ENCODE measurements at places on chromosomes 6 and 20. TPM values are rescaled to one million over a fixed set of nuclear protein-coding genes. Genes with fewer than 3 reads are reported as not detected.
A peak's percentile ranks its signal among the peaks of the same experiment; 100 is the strongest.

- DNase-seq: no peak
Measured at GRCh38 chr6:9039258-9039657, 603.9 kb upstream of the SLC35B3 start.

- no peak for DNase-seq
Measured at GRCh38 chr20:51579137-51579536, 36.6 kb upstream of the NFATC2 start.

DNA sequence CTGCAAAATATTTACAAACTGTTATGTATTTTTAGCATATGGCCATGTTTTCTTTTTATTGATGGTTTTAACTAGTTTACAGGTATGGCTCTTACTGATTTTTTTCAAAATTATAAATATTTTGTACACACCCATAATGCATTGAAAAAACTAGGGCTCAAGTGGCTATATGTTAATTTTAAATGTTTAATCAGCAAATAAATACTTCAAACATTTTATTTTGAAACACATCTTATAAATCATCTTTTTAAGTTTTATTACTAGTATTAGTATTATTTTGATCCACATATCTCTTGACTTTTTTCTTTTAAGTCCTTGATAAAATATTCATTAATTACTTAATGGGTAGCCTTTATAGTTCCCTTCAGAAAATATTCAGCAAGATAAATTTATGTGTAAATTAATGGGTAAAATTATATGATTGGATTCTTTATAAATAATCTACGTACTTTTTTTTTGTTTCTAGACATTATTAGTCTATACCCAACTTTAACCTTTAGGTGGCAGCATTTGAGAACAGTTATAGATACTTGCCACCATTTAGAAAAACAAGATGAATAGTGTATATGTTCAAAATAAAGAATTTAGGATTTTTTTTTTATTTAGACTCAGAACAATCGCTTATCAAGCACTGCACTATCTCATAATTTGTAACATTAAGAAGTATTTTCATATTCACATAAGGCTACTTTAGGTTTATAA is 241.9 kb downstream of the ADGRB3 start:
- no peak for DNase-seq

GRCh38 chr6:158467923-158468322 is 92.0 kb upstream of the TMEM181 start:
- no peak for DNase-seq

- DNase-seq: no peak
Measured at GRCh38 chr6:108363113-108363512, 68.3 kb downstream of the AFG1L start.

GRCh38 chr6:109311471-109311870 is 70.8 kb downstream of the CD164 start:
- DNase-seq: peak; percentile 68

DNA sequence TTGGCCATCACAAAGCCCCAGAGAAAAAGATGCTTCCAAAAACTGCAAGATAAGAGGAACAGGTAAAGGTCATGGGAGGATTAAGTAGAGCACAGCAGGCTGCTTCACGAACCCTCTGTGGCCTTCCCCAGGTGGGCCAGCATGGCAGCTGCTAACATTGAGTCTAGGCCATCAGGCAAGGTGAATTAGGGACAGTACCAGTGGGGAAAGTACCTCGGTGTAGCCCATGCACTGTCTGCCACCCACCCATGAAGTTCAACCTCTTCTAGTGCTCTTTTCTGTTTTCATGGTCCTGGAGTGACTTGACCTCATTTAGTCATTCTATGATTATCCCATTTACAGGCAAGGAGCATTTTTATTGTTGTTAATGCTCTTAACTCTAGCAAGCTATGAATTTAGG is 108.6 kb upstream of the DUSP22 start:
- no peak for DNase-seq

DNA sequence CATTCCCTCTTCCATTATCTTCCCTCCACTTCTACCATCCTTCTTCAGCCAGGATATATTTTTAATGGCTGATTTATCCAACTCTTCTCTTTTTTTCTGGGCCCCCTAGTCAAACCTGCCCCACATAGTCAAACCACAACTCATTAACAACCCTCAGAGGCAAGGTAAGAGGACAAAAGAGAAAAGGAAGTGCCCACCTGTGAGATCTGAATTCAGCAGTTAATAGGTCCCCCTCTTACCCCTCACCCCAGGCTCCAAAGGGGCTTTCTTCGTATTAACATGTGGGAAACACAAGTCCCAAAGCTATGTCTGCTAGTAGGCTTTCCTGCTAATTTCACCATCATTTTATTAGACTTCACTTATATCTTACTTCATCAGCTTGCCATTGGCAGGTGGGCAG is 44.1 kb upstream of the TSPYL1 start:
- DNase-seq: no peak

- no peak for DNase-seq
Measured at GRCh38 chr6:165183071-165183470, 126.3 kb downstream of the C6orf118 start.

- no peak for DNase-seq
Measured at GRCh38 chr20:37298190-37298939, 8.9 kb downstream of the MANBAL start.

GRCh38 chr6:106063448-106063850 is 22.7 kb upstream of the PRDM1 start:
- no peak for DNase-seq

DNA sequence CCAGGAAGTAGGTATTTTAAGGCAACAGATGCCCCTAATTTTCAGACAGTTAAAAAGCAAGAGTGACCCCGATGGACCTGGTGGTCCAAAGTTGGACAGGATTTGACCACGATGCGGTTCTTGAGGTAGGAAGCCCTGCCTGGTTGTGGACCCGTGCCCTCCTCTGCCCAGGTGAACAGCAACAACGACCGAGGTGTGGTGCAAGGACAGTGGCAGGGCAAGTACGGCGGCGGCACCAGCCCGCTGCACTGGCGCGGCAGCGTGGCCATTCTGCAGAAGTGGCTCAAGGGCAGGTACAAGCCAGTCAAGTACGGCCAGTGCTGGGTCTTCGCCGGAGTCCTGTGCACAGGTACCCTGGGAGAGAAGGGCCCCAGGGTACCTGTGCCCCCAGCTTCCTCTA is 18.7 kb downstream of the TGM6 start:
- DNase-seq: no peak

- DNase-seq: no peak
Measured at GRCh38 chr6:46876126-46876525, 45.6 kb downstream of the ADGRF5 start.

GRCh38 chr6:169249057-169249456 is 4.6 kb downstream of the THBS2 start:
- no peak for DNase-seq

GRCh38 chr6:37174515-37175331 is 4.8 kb downstream of the PIM1 start:
- no peak for DNase-seq

DNA sequence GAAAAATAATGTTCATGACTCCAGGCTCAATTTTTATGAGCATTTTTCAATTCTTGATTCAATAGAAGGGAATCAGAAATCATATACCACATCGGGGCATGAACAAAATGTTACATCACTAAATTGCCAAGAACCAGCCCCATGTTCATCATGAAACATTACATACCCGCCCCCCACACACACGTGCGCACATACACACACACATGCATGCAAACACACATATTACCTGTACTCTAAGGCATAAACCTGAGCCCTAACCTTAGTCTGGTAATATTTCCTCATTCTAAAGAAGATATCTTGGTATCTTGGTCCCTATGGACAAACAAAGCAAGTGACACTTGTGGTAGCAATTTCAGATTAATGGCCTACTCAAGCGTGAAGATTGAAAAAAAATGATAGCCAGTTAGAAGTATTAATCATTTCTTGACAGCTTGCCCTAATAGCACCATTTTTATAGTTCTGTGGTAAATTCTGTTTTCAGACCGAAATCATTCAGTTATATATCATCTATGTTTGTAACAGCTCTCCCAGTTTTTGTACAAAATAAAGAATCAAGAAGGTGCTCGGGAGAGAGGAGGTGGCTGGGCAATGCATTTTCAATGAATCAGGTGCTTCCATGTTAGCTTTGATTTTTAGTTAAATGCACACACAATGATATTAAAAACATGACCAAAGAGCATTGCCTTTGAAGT is 95.4 kb upstream of the DOK5 start:
- no peak for DNase-seq

- DNase-seq: no peak
Measured at GRCh38 chr20:47785311-47785853, at the start of gene SULF2. Gene SULF2 (minus strand): TSS chr20:47785481. CDS start chr20:47757363, 28,118 bp downstream.

The KCNQ2 gene
- total RNA-seq: not detected

The PPIL6 gene
- total RNA-seq: 1.2 TPM

The UBD gene
- total RNA-seq: 11.6 TPM

The GRIK2 gene
- total RNA-seq: 16.2 TPM

The SLPI gene
- 134 TPM for total RNA-seq

The SLC35F1 gene
- total RNA-seq: 12.7 TPM

The RFX6 gene
- not detected for total RNA-seq

The OLIG3 gene
- total RNA-seq: not detected

The OR12D3 gene
- total RNA-seq: not detected

The SNAP25 gene
- not detected for total RNA-seq

The TMEM217 gene
- total RNA-seq: not detected
